ENCODE measurements at places on chromosomes 13 and 19. TPM values are rescaled to one million over a fixed set of nuclear protein-coding genes. Genes with fewer than 3 reads are reported as not detected.

ADGRE2 gene
- under 0.01 TPM for total RNA-seq

CACNA1A gene
- 4.1 TPM for total RNA-seq

NPAS1 gene
- 0.28 TPM for total RNA-seq

VASP gene
- total RNA-seq, result 41.0 TPM

SYT3 gene
- total RNA-seq, result not detected

SYT5 gene
- total RNA-seq, result under 0.01 TPM

ZNF222 gene
- 8.0 TPM for total RNA-seq

ZNF536 gene
- 0.09 TPM for total RNA-seq

ATP4A gene
- not detected for total RNA-seq

ZNF506 gene
- total RNA-seq, result 9.5 TPM

CYP2A6 gene
- not detected for total RNA-seq

EDNRB gene
- total RNA-seq, result 144 TPM

CD177 gene
- total RNA-seq, result not detected

KIR3DL2 gene
- not detected for total RNA-seq

All from smooth muscle cell of bladder (primary cell).